ENCODE measurements at places on chromosomes 16 and 17.

DNA sequence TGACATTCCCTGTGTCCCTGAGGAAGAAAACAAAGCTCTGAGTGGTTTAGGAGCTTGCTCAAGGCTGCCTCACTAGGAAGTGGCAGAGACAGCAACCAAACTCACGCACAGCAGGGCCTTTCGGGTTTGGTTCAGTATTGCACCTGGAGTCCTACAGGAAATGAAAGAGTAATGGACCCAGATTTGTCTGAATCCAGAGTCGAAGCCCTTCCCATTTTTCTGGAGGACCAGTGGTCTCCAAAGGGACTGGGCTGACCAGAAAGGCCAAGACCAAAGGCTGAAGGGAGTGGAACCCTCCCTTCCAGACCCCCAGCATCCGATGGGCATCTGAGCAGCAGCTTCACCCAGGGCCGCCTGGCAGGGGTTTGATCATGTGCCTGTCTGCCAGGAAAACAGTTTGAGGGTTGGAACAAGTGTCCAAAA lies 85.5 kb upstream of the RPL38 start:
- no peak for DNase-seq

- DNase-seq = no peak
These were observed 1.1 kb upstream of the PIK3R6 start for GRCh38 chr17:8868529-8868951.

- DNase-seq = no peak
These were observed 141.7 kb downstream of the CDK5R1 start for GRCh38 chr17:32628271-32629044.

GRCh38 chr16:82895843-82896242 lies 269.1 kb downstream of the CDH13 start:
- DNase-seq = no peak

DNA sequence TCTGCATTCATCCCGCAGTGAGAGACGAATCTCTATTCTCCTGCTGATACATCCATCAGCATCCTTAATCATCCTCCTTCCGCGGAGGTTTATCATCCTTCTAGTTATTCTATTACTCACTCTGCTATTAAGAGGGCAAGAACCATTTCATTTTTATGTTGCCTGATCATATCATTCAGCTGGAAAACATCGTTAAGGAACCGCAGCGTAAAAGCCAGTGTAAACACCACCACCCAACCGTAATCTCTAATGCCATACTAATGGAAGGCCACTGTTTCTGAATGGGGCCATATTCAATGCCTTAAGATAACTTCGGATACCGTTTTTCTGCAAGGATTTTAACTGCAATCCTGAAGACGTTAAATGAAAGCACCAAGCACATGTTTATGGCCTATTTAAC lies 36.7 kb upstream of the ERCC4 start:
- no peak for DNase-seq

DNA sequence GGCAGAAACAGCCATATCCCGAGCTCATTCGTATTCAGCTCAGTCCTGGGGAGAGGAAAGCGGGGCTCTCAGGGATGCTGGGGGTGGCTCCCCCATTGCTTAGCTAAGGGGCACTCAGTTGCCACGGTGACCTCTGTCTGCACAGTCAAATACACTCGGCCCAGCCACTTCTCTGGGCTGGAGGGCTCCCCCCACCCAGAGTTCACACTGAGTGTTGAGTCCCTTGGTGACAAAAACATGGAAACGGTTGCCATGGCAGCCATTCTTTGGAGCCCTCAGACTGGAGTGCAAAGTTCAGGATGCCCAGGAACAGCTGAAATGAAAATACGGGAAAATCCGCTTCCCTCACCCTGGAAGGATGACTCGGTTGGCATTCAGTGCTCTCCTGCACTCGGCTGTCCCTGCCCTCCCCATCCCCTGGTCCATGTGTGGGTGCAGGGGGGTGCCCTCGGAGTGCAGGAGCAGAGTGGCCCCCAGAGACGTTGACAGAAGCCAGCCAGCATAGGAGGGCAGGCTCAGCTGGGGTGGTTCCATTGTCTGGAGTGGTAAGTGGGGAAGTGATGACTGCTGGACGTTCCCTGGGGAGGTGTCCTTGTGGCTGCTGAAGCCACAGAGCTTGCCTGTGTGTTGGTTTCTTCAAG lies 216.5 kb downstream of the NTN1 start:
- DNase-seq = no peak

DNA sequence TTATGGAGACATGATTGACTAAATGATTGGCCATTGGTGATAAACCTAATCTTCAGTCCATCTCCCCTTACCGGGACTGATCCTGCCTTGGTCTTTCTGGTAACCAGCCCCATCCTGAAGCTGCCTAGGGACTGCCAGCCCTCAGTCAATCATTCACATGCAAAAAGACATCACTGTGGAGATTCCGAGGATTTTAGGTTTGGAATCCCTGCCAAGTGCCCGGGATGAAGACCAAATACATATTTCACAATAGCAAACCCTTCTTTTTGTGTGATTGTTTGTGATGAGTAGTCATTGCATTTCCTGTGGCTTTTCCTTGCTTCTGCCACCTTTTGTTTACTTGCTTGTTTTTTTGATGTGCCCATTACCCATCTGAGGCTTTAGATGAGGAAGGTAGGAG lies 44.0 kb downstream of the EPN2 start:
- no peak for DNase-seq

DNA sequence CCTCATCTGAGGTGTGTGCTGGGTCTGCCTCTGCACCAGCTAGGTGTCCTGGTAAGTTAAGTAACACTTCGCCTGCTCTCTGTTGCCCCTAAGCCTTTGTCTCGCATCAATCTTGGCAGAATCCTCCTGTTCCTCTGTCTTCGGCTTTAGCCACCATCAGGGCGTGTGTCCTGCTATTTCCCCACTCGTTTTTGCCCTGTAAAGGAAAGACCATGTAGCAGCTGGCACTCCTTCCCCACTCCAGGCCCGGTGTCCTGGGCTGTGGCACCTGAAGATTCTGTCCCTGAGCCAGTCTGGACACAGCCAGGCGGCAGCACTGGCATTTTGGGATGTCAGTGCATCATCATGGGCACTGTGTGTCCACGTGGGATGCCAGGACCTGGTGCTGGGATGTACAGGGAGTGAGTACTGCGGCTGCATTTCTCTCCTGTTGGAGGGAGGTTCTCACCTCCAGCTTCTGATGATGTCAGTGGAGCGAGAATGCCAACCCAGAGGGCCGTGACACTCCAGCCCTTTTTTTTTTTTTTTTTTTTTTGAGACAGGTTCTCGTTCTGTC lies 26.2 kb upstream of the FOXK2 start:
- DNase-seq = no peak

GRCh38 chr16:67535201-67535600 lies 6.6 kb downstream of the RIPOR1 start:
- no peak for DNase-seq

GRCh38 chr16:19432429-19432828 lies 14.7 kb downstream of the TMC5 start:
- DNase-seq = no peak

- peak; percentile 98 for DNase-seq
These were observed 17.8 kb upstream of the TMEM219 start for GRCh38 chr16:29943846-29944799.
